GM23248 (cell line): ENCODE measurements at places on chromosomes 3 and 15.

DNA sequence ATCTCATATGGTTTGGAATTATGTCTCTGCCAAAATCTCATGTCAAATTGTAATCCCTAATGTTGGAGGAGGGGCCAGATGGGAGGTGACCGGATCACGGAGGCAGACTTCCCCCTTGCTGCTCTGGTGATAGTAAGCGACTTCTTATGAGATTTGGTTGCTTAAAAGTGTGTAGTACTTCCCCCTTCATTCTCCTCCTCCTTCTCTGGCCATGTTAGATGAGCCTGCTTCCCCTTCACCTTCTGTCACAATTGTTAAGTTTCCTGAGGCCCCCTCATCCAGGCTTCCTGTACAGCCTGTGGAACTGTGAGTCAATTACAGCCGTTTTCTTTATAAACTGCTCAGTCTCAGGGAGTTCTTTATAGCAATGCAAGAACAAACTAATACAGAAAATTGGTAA lies 51.1 kb downstream of the NEDD4 start:
- no peak for DNase-seq

DNA sequence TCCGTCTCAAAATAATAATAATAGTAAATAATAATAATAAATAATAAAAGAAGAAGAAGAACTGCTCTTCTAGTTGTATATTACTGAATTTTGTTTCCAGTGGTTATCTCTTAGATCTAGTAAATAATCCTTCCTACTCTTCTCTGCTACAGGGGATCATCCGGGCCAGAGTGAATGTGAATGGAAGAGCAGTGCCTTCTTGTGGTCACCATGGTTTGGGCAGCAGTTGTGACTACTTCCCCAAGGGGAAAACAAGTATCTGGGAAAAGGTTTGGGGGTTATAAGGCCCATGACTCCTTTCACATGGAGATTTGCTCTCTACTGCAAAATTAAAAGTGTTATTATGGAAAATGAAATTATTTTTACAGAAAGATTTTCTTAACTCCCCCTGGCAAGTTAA lies 5.5 kb upstream of the OR5K1 start:
- no peak for DNase-seq

DNA sequence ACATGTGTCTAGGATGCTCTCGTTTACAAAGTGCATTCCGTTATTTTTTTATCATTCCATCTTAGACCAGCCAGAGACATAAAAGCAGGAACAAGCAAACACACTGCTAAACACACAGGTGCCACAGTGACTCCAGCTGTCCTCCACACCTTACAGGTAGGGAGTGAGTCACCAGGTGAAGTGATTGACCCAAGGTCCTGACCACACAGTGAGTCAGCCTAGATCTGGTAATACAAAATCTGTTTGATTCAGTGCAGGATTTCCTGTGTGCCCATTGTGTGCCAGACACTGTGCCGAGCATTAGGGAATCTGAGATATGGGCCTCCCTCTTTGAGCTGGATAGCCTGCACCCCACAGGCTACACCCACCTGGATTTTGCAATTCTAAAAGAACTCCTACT lies 16.7 kb upstream of the BFSP2 start:
- no peak for DNase-seq

- no peak for DNase-seq
Observed at GRCh38 chr15:45414215-45414885, 36.0 kb upstream of the GATM start.

GRCh38 chr3:127135241-127136023 lies 57.5 kb upstream of the PRR23E start:
- DNase-seq, result peak; percentile 73

GRCh38 chr3:30661098-30661873 lies 54.9 kb downstream of the TGFBR2 start:
- no peak for DNase-seq

- no peak for DNase-seq
Observed at GRCh38 chr3:5429517-5429890, 242.0 kb downstream of the EDEM1 start.

DNA sequence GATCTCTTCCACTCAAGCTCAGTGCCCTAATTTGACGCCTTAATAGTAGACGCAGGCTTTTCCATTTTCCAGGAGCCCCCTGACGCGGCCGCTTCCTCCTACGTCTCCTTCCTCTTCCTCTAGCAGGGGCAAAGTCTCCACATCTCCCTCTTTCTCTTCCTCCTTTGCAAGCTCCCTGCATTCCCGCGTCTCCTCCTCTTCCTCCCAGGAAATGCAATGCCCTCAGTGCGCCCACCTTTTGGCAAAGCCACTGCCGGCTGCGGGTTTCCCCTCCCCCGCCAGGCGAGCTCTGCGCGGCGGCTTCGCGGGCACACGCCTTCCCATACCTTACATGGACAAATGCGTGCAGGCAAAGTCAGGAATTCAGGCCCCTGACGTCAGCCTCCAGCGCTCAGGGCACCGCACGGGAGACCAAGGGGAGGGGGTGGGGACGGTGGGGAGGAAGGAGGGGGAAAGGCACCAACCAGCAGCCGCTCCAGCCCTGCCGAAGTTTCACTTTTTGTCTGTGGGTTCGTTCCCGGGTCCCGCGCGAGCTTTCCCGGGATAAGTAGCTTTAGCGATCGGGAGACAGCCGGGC lies 432 bp upstream of the LPP start:
- peak; percentile 97 for DNase-seq

- DNase-seq, result no peak
Observed at GRCh38 chr3:165946360-165946759, 109.1 kb upstream of the BCHE start.

DNA sequence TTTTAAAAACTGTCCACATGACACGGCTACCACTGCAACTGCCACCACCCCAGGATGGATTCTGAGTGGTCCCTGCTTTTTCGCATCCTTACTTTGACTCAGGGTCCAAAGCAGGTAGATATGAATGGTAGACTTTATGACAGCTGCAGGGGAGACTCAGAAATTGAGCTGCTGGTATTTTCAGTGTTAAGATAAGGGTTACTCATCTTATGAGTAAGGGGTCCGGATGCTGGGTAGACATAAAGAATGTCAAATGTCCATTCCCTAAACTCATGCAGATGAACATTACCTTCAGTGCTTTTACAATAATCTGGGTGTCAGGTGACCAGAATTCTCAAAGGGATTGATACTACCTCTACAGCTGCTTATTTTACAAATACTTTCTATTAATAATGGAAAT lies 25.9 kb upstream of the BBX start:
- DNase-seq, result no peak

DNA sequence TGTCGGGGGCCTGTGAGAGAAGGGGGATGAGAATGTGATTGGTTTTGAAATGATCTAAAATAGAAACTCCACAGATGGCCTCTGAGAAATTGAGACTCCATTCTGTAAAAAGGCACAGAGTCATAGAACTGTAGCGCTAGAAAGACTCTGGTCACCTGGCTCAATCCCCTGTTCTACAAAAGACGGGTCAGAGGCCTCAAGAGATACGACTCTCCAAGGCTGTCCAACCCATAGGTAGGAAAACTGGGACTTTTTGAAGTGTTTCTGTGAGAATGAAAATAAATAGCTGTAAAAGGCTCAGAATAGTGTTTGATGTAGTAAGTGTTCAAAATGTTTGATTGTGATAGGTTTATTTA lies 11.7 kb upstream of the TMC3 start:
- no peak for DNase-seq

DNA sequence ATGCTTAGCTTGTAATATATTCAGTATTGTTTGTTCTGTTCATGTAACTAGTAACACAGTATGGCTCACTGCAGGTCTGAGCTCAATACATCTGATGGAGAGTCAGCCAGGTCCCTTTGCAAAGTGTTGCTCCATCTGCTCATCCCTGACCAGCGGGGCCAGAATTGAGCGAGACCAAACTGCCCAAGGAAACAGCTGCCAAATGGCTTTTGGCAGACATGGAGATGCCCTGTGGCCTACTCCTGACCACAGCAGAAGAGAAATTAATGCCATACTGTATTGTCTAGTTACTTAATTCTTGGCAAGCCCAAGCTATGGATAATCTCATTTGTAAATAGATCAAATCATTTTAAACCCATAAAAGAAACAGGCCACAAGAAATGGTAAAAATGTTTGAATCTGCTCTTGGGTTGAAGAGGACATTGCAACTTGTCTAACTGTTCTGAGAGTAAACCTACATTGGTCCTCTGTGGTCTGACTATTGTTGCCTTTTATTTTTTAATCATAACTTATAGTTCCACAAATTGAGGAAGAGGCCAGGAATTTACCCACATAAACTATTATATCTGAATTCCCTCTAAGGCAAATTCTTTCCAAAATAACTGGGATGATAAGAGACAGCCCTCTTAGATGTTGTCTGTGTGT lies 209.5 kb downstream of the EBLN2 start:
- peak; percentile 34 for DNase-seq

DNA sequence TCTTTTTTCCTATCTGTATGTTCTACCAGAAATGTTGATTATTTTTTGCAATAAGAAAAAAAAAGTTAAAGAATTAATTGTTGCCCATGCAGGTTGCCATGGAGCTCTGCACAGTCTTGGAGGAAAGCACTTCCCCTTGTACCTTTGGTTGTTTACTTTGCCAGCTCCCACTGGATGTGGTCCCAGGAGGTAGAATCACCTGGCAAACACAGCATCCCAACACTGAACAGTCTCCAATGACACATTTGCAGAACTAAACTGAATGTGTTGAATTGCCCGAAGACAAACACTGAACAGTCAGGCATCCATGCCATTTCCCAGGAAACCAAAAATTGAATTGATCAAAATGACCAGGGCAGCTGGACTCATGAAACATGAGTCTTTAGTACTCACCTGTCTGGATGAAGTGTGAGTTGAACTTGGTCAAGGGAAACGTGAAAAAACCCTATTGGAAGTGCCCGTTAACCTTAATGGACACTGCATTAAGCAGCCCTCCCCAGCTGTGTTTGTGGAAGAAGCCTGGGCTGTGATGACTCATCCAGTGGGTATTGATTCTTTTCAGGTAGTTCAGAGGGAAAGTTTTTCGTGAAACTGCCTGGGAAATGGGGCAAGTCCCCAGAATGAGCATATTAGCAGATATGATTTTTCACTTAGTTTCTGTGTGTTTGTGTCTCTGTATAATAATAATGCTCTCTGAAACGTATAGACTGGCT lies 284.7 kb upstream of the STT3B start:
- DNase-seq, result peak; percentile 7

- DNase-seq, result no peak
Observed at GRCh38 chr15:41597787-41598186, 38.8 kb downstream of the TYRO3 start.

DNA sequence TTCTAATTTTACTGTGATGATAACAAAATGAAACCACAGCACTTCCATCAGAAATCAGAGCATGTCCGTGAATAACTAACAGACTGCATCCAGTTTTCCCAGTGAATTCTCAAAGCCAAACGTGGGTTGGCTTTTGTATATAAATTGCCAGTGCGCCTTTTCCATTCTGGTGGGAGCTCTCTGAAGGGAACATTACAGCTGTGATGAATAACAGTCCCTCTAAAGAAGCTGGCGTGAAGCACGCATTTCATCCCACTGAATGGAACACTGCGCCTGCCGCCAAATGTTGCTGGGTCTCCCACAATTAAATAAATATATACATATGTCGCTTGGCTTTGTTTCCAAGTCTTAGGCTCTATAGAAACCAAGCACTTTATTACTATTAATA lies 113.0 kb upstream of the PFN2 start:
- DNase-seq, result peak; percentile 75

- DNase-seq, result peak; percentile 73
Observed at GRCh38 chr3:115040673-115041286, 106.3 kb downstream of the ZBTB20 start.

DNA sequence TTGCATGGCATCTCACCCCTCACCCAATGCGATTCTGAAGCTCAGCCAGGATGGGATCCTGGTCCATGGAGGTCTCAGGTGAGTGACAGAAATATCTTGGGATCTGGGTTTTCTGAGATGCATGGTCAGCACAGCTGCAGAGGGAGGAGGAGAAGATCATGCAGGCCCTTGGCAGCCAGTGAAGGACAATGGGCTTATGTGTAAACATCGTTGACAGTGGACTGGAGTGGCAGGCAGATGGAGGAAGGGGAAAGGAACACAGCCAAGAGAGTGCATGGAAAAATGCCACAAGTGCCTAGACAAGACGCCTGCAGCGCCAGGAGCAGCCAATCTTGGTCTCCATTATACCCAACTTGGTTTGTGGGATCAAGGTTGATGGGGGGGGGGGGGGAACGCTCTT lies 347.9 kb downstream of the MCTP2 start:
- DNase-seq, result no peak

DNA sequence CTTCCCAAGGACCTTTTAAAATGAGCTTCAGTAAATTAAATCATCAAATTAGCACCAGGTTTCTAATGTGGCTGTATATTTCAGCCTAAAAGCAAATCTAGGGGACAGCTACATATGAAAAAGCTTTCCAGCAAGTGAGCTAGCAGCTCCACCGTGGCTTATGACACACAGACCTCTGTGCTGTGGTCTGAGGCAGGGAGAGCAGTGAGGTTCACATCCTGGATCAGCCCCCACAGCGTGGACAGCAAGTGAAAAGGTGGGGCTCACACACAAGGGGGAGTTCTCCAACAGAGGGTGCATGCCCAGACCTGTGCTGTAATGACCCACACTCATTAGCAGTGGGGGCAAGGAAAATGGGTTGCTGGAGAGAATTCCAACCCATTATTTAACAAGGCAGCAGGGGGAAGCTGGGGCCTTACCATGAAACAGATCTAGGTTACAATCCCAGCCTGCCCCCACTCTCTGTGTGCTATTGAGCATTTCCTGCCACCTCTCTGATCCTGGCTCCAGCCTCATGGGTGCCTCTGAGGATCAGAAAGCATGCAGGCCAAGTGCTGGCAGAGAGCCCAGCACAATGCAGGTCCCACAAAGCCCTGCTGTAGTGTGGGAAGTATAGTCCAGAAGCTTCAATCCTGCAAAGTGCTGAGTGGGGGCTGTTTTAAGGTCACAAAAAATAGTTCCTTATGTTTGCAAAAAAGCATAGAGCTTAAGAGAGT lies 48.2 kb downstream of the RASGRF1 start:
- DNase-seq, result no peak

GRCh38 chr3:186587183-186587582 lies 16.7 kb downstream of the DNAJB11 start:
- no peak for DNase-seq

- DNase-seq, result no peak
Observed at GRCh38 chr3:12953201-12953995, 112.0 kb upstream of the RPL32 start.
